ENCODE measurements at places on chromosomes 16 and 17.

DNA sequence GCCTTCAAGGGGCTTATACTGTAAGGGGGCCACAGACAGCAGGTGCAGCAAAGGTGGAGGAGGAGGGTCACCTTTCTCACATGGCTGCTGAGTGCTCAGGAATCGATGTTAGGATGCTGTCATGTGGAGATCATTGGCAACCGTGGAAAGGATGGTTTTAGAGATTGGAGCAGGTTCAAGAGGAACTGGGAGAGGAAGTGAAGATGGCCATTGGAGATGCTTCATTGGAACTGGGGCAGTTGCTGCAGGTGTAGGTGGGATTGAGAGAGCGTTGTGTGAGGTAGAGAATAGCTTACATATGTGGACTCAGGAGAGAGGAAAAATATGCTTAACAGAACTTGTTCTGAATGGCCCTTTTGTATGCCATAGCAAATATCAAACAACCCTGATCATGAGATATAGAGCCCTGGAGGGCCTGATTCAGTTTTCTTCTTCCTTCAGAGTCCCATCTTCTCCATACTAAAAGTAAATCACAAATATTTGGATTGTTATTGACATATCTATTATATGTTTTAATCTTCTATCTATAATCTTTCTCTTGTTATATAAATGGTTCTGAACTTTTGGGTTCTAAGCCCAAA, 40.8 kb downstream of the LDHD start:
- DNase-seq, result no peak

DNA sequence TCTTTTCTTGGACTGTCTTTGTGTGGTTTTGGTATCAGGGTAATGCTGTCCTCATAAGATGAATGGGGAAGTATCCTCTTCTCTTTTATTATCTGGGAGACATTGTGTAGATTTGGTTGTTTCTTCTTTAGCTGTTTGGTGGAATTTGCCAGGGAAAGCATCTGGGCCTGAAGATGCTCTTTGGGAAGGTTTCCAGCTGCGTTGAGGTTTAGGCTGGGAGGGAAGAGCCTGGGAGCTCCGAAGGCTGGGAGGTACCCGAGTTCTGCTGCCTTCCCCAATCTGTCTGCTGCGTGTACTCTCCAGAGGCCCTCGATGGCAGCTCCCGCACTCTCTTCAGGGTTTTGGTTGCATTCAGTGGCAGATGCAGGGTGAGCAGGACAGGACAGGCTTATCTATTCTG, 25.6 kb upstream of the CRISPLD2 start:
- DNase-seq, result no peak

- DNase-seq, result no peak
These were observed 2.6 kb downstream of the CACNA1H start for GRCh38 chr16:1155353-1156054.

GRCh38 chr17:7043497-7044198, at the start of gene SLC16A11:
Gene SLC16A11, minus strand, starts transcription at chr17:7044092. Its CDS starts 579 bp downstream, at chr17:7043513.
- peak; percentile 65 for DNase-seq

DNA sequence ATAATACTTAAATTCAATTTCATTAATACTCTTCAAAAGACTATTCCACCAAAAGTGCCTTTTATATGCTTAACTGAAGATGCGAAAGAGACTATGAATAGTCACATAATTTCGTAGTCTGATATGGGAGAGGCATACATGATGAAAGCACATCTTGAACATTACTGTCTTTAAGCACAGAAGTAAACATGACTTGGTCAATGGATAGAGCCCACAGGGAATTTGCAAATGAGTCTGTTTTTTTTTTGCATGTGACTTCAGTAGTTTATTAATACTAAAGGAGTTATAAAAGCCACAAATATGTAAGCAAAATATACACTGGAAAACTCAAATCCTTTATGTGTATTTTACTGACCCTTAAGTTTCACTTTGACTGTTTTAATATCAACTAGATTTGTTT, 15.9 kb downstream of the ADPRM start:
- DNase-seq, result no peak

DNA sequence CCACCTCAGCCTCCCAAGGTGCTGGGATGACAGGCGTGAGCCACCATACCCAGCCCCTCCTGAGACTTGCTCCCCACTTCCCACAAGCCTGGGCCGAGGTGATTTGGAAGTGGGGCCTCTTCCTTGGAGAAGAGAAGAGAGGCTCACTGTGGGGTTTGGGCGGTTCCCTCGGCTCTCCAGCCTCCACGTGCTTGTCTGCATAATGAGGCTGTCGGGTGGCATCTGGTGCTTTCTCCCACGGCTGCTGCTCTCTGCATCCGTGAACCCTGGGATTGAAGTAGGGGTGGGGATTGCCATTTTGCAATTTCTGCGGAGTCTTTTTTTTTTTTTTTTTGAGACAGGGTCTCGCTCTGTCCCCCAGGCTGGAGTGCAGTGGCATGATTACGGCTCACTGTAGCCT, 101.4 kb downstream of the RAP1GAP2 start:
- no peak for DNase-seq

GRCh38 chr17:38894276-38894675, 24.4 kb downstream of the LASP1 start:
- no peak for DNase-seq

DNA sequence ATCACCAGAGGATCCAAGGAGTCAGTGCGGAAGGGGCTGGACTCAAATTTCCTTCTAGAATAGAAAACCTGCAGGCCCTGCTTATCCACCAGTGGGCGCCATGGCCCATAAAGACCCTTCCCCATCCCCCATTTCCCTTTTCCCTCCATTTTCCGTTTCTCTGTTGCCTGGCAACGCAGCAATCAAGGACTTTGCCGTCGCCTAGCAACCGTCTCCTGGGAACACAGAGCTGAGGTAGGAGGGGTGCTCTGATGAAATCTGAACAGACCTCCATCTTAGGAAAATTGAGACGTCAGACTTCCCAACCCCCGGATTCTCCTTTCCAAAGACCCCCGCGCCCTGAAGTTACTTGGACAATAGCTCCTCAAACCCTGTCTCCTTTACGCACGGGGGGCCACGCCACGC, 5.7 kb downstream of the DLG4 start:
- DNase-seq, result peak; percentile 85

GRCh38 chr17:17180141-17180603, 26.0 kb downstream of the PLD6 start:
- DNase-seq, result no peak

- no peak for DNase-seq
These were observed 52.6 kb downstream of the RBFOX3 start for GRCh38 chr17:79558091-79558900.

DNA sequence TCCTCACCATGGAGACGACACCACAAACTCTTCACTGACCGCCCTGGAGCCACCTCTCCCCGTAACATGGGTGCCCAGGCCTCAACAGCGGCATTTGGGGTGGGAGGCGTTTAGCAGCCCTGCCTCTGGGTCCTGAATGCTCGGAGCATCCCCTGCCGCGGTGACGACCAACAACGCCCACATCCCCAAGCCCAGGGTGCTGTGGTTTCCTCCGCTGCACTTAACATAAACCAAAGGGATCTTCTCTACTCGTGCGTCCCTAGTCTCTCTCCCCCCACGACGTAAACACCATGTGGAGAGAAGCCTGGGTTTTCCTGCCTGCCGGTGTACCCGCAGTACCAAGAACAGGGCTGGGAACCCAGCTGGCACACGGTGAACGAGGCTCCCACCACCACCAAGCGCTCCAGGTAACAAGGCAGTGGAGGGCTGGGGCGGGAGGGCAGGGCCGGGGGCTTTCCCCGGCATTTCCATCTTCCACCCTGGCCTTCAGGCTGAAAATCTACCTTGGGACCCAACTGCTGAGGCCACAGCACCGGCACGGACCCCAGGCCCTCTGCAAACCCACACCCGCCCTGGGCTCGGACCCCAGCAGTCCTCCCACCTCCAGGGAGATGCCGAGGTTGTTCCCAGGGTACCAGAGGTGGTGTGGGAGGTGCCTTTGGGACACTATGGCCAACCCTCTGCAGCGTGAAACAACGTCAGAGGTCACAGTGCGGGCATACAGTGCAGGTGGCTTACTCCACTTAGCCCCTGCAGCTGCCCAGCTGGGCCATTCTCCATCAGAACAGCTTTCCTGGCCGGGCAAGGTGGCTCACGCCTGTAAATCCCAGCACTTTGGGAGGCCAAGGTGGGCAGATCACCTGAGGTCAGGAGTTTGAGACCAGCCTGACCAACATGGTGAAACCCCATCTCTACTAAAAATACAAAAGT, 54.3 kb downstream of the TIMM22 start:
- DNase-seq, result no peak

- DNase-seq, result no peak
These were observed 616.2 kb downstream of the MAF start for GRCh38 chr16:78984324-78984723.

- DNase-seq, result no peak
These were observed 418.5 kb upstream of the EEF2KMT start for GRCh38 chr16:5516115-5516514.

GRCh38 chr17:1001640-1002411, 4.9 kb downstream of the TIMM22 start:
- DNase-seq, result no peak

- DNase-seq, result no peak
These were observed 878 bp upstream of the RNF157 start for GRCh38 chr17:76241204-76241538.

DNA sequence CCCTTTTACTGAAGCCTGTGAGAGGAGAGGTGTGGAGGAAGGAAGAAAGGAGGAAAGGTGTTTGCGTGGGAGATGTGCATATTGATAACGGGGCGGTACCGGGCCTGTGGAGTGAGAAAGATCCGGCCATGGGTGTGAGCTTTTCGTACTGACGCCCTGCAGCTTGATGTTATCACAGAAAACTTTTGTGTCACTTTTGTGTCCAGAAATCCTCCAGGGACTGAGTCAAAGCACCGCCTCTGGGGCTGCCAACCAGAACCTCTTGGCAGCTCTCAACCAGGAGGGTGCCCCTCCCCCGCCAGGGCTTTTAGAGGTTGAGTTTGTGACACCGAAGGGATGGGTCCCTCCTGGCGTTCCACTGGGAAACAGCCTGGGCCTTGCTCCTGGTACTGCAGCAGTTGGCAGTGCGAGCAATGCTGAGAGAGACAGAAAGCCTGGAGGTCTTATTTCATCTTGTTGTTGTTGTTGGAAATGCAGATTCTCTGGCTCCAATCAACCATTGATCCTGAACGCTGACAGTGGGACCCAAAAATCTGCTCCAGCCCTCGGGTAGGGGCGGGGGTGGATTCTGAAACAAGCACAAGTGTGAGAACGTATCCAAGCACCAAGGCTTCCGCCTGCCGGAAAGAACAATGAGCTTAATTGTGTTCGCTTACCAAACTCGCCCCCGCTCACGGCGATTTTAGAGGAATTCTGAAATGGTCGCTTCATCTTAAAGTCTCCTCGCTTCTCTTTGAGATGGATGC, 65.0 kb downstream of the CRISPLD2 start:
- DNase-seq, result no peak

- DNase-seq, result no peak
These were observed 65.6 kb upstream of the CBX4 start for GRCh38 chr17:79904865-79905264.

DNA sequence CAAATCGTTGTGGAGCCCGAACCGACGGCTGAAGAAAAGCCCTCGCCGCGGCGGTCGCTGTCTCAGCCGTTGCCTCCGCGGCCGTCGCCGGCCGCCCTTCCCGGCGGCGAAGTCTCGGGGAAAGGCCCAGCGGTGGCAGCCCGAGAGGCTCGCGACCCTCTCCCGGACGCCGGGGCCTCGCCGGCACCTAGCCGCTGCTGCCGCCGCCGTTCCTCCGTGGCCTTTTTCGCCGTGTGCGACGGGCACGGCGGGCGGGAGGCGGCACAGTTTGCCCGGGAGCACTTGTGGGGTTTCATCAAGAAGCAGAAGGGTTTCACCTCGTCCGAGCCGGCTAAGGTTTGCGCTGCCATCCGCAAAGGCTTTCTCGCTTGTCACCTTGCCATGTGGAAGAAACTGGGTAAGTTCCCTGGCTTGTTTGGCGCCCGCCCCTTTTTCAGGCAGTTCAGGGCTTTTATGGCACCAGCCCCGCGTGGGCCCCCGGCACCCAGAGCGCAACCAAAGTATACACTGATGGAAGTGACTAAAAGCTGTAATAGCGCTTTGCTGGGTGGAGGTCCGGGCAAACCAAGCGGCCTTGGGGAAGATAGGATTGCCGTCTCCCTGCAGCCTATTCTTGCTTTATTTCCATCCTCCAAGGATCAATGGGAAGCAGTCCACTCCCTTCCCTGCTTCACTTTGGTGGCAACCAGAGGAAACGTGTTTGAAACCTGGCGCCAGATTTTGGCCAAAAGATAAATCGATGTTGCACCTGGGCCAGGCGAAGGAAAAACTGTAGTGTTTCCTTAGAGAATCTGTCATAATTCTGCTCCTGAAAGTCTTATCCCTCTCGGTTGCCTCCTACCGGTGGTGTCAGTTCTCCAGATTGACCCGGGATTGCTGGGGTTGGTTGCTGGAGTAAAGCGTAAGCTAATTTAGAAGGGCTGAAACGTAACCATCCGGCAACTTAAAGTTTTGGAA, 775 bp downstream of the PPM1D start:
- DNase-seq, result peak; percentile 64

DNA sequence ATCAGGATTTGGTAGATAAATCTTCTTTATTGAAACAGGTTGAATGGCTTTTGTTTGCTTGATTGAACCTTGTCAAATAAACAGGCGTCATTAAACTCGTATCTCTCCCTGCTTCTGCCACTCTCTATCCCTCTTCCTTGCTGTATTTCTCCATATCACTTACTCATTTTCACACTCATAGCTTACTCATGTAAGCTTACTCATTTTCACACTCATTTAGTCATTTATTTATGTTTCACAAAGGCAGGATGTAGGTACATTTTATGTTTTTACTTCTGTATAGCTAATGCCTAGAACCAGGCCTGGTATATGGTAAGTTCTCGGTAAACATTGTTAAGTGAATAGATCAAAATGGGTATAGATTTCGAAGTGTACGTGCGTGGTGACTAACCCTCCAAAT, 450.0 kb downstream of the PMP22 start:
- no peak for DNase-seq

DNA sequence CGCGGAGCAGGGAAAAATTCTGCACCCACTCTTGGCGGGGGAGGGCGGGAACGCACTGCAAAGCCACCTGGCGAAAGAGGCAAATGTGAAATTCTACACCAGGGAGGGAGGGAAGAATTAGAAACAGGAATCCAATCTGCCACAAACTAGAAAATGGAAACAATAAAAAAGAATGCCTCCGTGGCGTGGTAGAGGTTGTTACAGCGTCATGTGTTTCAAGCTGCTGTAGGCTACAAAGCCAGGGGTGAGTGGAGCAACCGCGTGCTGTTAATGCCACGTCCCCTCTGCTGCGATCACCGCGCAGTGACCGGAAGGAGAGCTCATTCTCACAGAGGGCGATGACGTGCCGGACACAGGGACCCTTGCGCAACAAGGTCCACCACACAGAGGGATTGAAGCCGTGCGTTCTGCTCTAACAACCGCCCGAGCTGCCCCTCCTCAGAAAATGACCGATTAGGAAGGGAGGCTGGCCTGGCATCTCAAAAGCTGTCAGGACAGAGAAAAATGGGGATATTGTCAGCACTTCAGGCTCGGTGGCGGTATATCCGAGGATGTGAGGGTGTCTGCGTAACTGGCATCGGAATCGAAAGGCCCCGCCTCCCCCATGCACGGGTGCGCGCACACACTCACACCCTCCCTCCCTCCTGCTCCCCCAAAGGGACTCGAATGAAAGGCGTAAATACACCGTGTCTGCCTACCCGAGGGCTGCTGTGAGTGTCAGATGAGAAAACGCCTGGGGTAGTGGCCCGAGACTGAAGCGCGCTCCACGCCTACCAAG, 70.8 kb upstream of the TNRC6C start:
- peak; percentile 43 for DNase-seq
